ENCODE measurements at places on chromosomes 5 and 9. TPM values are rescaled to one million over a fixed set of nuclear protein-coding genes. Genes with fewer than 3 reads are reported as not detected.
A peak's percentile ranks its signal among the peaks of the same experiment; 100 is the strongest.

Gene CCDC192
- polyA plus RNA-seq: 1.5 TPM

Gene SARDH
- 9.6 TPM for polyA plus RNA-seq

Gene RXFP3
- polyA plus RNA-seq: 0.12 TPM

DNA sequence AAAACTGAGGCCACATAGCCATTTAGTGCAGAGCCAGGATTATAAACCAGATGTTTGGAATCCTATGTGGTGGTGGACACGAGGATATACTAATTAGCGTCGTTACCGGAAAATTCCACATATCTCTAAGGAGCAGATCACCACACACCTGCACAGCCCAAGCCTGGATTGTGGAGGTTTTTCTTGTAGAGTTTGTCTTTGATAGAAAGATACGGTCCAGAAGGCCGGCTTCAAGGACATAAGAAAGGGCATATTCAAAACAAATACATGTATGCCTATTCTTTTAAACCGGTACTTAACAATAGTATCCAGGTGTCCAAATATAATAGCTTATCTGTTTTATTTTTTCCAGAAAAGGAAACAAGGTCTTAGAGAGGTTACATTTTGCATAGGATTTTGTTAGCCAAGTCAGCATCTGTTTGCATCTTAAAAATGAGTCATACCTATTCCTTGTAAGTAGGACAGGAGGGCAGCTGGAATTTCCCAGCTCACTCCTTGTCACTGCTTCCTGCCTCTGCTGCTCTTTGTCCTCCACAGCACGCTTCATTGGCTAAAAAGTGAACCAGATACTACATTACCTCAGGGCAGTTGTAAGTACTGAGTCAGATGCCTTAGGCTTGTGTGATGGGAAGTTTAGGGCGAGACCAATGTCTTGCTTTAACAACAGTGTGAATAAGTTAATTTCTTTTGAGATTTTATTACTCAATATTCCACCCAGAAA, 3.6 kb downstream of the TMC1 start:
- peak; percentile 55 for DNase-seq

GRCh38 chr9:131609099-131609830, 63.9 kb downstream of the PRRT1B start:
- no peak for DNase-seq

DNA sequence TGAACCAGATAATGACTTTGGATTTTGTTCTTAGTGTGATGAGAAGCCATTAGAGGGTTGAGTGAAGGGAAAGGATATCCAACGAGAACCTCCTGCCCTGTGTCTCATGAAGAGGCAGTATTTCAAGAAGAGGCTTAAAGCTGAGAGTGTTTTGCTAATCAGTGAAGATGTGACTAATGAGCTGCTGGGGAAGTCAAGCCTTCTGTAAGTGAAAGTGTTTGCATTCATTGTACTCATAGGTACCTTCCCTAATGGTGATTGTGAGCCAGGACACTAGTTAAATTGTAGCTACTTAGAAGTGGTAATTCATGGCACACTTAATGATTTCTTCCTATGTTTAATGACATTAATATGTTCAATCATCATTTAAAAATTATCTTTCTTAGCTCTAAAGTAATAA, 23.7 kb downstream of the PIP5K1B start:
- no peak for DNase-seq

GRCh38 chr5:16076657-16077056, 102.9 kb downstream of the MARCHF11 start:
- no peak for DNase-seq

GRCh38 chr5:135492319-135492626, 40.1 kb upstream of the TIFAB start:
- no peak for DNase-seq
